EH (cell line): ENCODE measurements at places on chromosomes 12 and 14.
A peak's percentile ranks its signal among the peaks of the same experiment; 100 is the strongest.

- DNase-seq = peak; percentile 28
Measured at GRCh38 chr12:106416273-106416672, 58.7 kb downstream of the POLR3B start.

GRCh38 chr12:132351751-132352495 lies 22.5 kb upstream of the GALNT9 start:
- DNase-seq = no peak

DNA sequence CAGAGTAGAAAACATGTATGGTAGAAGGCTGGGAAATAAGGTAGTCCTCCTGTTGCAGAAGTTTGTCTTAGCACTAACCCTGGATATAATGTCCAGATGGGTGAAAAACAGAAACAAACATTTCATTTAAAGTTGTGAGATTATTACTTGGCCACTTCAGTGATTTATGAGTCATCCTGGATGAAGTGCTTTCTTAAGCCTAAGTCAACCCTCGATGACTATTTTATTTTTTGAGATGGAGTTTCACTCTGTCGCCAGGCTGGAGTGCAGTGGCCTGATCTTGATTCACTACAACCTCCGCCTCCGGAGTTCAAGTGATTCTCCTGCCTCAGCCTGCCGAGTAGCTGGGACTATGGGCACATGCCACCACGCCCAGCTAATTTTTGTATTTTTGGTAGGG lies 10.2 kb downstream of the DLST start:
- DNase-seq = peak; percentile 28

DNA sequence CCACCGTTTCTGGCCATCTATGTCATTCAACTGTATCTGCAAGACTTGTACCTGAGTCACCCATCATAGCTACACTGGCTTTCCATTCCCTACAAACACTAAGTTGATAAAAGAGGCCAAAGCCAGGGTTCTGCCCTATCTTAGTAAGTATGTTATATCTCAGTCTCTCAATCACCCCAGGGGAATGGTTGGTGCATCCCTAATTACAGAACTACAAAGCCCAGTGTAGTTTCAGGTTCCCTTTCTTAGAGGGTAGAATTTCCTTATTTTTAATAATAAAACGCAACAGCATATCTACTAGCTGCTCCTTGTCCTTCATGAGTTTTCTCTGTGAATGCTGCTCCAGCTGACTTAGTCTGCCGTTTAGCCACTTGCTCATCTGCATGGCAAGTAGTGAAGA lies 57.6 kb downstream of the ST8SIA1 start:
- DNase-seq = no peak

GRCh38 chr12:95997911-95998510 lies 1.9 kb upstream of the HAL start:
- DNase-seq = no peak

GRCh38 chr12:57623811-57624390 lies 9.1 kb downstream of the B4GALNT1 start:
- DNase-seq = no peak

DNA sequence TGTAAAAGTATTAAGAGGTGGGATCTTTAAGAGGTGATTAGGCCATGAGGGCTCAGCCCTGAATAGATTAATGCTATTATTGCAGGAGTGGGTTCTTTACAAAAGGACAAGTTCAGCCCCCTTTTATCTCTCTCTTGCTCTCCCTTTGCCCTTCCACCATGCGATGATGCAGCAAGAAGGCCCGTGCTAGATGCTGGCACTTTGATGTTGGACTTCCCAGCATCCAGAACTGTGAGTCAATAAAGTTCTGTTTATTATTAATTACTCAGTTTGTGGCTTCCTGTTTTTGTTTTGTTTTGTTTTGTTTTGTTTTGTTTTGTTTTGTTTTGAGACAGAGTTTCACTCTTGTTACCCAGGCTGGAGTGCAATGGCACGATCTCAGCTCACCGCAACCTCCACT lies 10.1 kb downstream of the RNASE1 start:
- DNase-seq = no peak

DNA sequence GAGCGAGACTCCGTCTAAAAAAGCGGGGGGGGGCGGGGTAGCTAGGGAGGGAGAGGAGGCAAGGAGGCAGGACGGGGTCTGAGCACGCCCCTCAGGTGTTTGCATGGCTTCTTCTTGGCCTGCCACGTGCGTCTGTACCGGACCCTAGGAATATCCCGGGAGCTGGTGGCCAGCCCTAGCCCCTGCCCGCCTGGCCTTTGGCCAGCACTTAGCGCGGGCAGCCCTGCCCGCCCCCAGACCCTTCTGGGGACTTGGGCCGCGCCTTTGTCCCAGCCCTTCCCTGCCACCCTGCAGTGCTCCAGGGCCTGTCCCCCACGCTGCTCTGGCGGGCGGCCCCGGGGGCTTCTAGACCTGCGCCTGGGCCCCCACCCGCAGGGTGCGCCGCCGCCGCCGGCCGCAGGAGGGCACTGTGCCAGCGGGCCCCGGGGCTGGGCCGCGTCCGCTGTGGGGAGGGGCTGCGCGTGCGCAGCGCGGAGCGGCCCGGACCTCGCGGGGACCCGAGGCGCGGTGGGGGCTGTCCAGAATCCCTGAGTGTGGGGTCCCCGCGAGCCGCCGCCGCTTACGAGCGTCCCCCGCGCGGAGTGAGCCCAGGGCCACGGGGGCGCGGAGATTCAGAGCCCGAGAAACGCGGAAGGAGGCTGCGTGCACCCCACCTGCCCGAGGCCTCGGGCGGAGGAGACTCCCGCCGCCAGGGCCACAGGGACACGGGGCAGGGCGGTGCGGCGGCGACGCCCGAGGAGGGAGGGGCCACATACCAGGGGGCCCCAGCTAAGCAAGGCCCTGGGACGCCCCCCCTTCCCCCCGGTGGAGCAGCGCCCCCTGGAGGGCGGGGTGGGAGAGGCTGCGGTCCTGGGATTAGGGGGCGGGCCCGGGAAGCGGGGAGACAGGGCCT lies 21.0 kb downstream of the SLC25A29 start:
- DNase-seq = peak; percentile 65
